Mesenteric fat pad (tissue), 1 donor: ENCODE measurements at places on chromosomes 11 and 22.

GRCh38 chr22:49017482-49018329 is 810.0 kb downstream of the BRD1 start:
- DNase-seq, result peak; percentile 79

- DNase-seq, result no peak
These were observed 27.9 kb upstream of the RBMXL2 start for GRCh38 chr11:7060868-7061267.

DNA sequence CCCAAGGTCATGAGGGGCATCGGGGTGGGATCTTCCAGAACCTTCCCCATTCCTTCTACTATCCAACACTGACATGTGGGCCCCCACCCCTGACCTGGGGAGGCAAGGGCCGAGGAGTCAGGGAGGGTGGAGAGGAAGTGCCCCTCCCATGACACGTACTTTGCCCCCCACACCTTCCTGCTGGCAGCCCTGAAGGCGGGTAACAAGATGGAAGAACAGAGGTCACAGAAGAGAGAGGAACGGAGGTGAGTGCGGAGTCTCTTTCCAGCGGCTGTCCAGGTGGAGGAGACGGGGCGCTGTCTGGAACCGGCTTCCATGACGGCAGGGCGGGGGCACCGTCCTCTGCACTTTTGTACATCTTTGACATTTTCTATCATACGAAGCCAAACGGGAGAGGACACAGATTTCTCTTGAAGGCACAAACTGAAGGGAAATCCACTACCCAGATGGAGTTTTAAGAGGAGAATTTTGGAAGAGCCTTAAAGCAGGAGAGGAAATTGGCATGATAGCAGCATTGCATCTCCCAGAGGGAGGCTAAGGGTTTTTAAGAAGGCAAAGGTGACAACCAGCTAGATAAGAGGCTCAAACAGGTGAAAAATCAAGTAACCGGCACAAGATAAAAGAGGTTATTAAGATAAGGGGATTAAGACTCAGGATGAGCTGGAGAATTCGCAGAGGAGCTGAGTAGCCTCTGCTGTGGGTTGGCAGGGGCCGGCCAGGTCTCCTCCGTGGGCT is 16.7 kb downstream of the OSBPL5 start:
- DNase-seq, result no peak

- no peak for DNase-seq
These were observed 26.2 kb upstream of the ME3 start for GRCh38 chr11:86698639-86699038.

DNA sequence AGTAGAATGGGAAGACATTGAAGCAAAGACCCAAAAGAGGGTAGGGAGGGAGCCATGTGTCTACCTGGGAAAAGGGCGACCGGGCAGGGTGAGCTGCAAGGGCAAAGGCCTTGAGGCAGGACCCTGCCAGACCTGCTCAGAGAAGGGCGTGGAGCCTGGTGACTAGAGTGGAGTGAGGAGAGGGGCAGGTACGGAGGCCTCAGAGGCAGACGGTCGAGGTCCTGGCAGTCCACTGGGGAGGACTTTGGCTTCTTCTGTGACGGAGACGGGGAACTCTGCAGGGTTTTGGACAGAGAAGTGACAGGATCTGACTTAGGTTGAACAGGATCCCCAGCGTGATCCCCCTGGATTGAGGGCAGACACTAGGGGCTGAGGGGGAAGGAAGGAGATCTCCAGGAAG is 12.9 kb downstream of the RIBC2 start:
- DNase-seq, result peak; percentile 85

DNA sequence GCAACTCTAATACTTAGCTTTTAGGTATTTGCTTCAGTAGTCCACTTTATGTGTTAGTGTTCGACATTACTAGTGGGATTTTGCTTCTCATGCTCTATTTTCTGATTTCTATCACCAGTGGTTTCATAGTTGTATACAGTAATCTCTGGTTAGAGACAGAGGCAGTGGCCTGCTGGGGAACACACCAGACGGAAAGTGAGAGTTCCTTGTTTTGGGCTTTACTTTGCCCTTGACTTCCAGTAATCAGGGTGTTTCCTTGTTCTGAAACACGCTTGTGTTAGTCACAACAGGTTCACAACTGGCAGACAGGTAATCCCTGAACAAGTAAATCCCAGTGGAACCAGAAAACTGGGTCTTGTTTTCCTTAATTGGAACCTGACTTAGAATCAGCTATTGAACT is 56.0 kb downstream of the PACS1 start:
- no peak for DNase-seq

- DNase-seq, result no peak
These were observed 39.8 kb upstream of the CDON start for GRCh38 chr11:126102436-126102981.

GRCh38 chr22:44403602-44404329 is 91.0 kb upstream of the SHISAL1 start:
- peak; percentile 67 for DNase-seq

DNA sequence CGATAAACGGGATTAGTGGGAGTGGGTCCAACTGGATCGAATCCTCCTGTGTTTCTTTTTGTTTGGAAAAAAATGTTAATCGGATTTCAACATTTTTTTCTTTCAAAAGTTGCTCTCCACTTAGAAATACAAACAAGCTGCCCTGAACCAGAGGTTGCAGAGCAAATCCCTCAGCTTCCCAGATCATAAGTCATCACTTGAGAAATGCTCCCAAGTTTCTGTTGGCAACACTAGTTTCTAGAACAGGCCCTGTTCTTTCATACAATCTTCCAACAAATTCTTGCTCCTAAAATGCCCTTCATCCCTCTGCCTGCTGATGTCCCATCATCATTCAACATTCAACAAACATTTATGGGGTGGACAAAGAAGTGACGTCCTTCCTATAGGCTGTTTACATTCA is 1.3 kb upstream of the MLC1 start:
- DNase-seq, result no peak

GRCh38 chr11:116793772-116794097 is 2.1 kb upstream of the APOA5 start:
- DNase-seq, result no peak

GRCh38 chr11:121391914-121392313 is 60.2 kb upstream of the SORL1 start:
- no peak for DNase-seq

DNA sequence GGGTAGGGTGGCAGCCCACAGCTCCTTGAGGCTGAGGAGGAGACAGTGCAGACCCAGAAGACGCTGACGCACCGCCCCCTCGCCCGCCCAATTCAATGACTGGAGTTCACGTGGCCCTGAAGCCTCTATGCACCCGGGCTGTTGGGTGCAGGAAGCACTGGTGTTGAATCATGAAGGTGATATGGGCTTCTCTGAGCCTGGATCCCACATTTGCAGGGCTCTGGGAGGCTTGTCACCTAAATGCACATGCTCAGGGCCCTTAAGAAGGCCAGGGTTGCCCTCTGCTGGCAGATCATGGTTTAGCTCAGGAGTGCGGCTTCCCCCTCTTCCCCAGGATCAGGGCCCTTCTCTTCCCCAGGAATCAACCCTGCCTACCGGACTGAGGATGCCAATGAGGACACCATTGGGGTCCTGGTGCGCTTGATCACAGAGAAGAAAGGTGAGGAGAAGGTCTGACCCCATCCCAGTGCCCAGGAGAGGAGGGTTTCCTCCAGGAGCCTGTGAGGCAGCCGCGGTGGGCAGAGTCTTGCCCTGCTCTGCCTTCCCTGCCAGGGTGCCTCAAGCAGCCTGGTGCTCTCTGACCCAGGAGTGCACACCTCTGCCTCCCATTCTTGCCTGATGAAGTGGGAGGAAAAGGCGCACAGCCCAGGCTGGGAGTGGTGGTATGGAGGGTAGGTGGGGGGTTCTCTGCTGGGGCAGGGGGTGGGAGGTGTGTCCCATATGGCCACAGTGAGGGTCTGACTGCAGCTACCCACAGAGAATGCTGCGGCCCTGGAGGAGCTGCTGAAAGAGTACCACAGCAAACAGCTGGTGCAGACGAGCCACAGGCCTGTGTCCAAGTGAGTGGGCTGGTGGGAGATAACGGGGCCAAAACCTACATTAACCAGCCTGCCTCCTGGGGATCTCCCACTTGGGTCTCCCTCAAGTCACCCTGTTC is 17.5 kb downstream of the RELT start:
- DNase-seq, result no peak

DNA sequence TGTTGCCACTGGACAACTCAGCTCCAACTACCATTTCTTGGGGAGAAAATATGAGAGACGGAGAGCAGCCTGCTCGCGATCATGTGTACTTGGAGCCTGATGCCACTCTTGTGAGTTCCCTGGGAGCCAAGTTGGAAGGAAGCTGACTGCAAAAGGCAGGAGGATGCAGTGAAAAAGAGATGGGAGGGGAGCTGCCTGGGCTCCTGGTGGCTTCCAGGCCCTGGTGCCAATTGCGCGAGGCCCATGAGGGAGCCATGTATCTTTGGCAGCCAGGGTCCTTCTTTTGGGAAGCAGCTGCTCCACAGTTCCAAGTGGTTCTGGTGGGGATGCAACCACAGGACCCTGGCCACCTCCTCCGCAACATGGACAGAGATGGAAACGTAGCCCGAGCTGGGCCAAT is 11.1 kb downstream of the C11orf91 start:
- no peak for DNase-seq

- DNase-seq, result no peak
These were observed 212.5 kb upstream of the MPPED2 start for GRCh38 chr11:30798547-30799236.

DNA sequence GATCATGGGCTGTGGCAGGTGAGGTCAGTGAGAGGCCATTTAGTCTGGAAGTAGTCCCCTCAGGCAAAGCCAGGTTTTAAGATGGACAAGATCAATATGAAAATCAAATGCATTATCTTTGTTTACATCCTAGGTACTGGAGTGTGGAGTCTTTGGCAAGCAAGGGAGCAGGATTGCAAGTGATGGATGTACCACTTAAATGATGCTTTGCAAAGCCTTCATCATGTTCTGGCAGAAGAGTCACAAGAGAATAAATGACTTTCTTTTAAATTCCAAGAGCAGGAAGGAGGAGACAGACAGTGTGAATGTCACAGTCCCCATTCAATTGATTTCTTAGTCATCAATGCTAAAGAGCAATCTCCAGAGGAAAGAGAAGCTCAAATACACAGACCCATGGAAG is 908.3 kb downstream of the FAM181B start:
- no peak for DNase-seq

DNA sequence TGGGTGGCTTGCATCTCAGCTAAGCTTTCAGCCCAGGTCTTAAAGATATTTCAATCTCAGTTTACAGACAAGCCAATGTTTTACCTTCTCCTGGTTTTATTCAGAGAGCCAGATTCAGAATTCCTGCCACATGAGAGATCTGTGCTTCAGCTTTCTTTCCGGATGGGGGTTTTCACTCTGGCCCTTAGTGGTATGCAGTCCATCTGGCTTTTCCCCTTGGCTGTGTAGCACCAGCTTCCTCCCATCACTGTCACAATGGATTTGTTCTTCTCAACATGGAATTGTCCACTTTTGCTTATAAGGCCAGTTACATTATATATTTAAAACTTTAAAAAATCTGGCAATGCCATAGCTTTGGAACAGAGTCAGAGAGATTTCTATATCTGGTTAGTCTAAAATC is 303.9 kb downstream of the ETS1 start:
- DNase-seq, result no peak

GRCh38 chr11:77592727-77593126 is 3.0 kb downstream of the AQP11 start:
- DNase-seq, result no peak

GRCh38 chr22:29122041-29122440 is 49.2 kb downstream of the KREMEN1 start:
- DNase-seq, result no peak

DNA sequence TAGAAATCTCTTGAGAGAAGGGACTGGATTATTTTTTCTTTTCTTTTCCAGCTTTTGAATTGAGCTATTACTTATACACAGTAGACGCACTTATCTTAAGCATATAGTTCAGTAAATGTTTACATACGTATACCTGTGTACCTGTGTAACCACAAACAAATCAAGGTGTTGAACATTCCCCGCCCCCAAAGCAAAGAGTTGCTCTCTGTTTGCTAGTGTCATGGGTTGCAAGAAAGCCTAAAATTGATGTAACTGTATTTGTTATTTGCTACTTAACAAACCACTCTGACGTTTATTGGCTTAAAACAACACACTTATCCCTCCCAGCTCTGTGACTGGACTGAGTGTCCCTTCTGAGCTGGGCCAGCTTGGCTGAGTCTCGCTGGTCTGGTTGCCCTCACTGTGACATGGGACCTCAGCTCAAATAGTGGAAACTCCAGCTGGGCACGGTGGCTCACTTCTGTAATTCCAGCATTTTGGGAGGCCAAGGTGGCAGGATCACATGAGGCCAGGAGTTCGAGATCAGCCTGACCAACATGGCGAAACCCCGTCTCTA is 25.4 kb upstream of the CABP2 start:
- DNase-seq, result no peak

GRCh38 chr11:10499874-10500601 is 40.9 kb downstream of the RNF141 start:
- DNase-seq, result no peak

DNA sequence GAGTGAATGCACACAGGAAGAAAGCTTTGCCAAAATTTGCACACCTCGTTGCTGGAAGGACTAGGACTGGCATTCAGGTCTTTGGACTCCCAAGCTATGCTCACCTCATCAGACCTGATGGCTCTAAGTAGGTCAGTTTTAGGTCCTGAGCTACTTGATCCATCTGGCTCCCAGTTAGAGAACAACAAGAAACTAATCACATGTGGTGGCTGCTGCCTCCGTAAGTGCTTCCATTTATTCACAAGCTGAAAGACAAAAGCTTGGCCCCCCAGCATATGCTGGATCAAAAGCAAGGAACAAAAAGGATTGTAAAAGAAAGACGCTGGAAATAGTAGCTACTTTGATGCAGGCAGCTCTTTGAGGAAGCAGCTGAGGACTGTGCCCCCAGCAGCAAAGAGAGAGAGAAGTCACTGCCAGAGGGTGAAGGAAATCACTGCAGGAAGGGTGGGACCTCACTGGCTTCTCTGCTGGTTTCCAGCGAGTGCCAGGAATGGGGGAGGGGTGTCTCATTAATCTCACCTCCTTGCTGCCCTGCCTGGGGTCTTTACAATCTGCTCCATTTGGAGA is 268.9 kb downstream of the KIRREL3 start:
- no peak for DNase-seq
